ENCODE measurements at places on chromosomes 3 and 15.

DNA sequence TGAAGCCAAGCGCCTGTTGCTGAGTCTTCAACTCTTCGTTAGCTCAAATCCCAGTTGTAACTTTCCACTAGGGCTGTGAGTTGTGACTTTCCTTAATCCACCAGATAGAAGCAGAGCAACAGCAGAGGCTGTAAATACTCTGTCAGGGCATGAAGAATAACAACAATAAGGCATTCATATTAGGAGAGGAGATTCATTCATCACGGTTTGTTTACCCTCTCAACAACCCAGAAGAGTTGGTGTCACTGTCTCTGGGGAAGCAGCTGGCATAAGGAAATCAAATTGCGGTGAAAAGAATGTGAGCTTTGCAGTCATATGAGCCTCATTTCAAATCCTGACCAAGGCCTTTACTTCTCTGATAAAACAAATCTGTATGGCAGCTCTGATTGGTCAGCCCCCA is 184.8 kb downstream of the SHQ1 start:
- no peak for DNase-seq

DNA sequence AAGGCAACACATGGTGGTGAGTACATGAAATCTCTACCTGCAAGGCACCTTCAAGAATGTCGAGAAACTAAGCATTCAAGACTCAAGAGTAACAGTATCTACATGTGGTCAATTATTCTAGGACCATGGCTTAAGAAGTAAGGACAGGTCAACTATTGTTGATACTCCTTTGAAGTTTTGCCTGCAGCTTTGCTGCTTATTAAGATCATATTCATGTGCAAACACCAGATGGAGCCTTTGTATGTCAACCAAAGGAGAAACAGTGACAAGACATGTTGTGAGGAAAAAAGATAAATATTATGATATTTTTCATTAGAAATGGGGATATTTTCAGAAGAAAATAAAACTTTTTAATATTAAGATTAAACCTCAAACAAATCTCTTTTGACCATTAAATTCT is 52.3 kb upstream of the FGF7 start:
- peak; percentile 22 for DNase-seq

- no peak for DNase-seq
Measured at GRCh38 chr3:126142652-126143051, 37.7 kb downstream of the ALDH1L1 start.

DNA sequence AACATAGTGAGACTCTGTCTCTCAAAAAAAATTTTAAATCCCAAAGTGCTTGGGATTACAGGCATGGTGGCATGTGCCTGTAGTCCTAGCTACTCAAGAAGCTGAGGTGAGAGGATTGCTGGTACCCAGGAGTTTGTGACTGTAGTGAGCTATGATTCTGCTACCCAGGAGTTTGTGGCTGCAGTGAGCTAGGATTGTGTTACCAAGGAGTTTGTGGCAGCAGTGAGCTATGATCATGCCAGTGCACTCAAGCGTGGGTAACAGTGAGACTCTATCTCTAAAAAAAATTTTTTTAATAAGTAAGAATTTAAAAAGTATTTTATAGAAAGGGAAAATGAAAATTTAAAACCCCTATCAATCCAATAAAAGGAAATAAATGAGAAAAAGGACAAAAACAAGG is 69.5 kb downstream of the FAIM start:
- no peak for DNase-seq

DNA sequence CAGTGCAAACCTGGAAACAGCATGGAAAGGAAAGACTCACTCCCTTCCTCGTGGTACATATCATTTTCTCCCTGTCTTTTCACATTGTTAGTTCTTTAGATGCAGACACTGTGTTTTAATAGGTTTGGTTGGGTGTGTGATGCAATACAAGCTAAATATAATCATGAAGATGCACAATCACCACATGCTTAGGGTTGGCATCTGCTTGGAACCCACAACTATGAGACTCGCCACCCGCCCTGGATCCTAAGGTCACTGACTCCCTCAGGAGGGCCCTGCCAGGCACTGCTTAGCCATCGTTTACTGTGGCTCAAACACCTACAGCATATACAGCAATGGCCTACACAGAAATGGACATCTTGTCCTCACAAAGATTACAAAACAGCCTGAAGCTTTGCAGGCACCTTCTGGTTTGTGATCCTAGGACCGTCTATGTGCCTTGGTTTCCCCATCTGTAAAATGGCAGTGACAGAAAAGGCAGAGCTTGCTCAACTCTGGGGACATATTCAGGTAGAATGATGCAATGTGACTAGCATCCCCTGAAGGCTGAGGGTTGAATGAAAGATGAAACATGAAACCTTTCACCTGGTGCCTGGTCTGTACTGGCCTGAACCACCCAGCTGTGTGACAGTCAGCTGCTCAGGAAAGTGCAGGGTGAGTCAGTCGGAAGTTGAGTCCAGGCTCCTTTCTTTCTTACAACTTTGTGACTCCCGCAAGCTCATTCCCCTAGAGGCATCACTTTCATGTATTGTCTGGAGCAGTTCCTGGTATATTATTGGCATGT is 123.6 kb upstream of the PFN2 start:
- DNase-seq, result no peak

DNA sequence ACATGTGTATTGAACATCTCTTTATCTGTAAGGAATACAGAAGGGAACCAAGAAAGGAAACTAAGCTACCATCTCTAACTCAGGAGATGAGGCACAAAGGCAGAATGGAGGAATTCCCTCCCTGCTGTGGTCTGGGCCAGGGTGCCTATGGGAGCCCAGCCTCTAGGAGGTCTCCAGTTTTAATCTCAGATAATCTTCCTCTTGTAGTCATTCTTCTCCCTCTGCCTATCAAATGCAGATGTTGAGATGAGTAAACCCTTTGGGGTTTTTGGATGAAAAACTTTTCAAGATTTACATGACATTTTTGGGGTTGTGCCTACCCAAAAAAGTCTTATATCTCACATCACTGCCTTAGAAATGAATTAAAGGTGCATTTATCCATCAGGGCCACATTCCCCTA is 23.3 kb downstream of the SCG5 start:
- DNase-seq, result no peak

DNA sequence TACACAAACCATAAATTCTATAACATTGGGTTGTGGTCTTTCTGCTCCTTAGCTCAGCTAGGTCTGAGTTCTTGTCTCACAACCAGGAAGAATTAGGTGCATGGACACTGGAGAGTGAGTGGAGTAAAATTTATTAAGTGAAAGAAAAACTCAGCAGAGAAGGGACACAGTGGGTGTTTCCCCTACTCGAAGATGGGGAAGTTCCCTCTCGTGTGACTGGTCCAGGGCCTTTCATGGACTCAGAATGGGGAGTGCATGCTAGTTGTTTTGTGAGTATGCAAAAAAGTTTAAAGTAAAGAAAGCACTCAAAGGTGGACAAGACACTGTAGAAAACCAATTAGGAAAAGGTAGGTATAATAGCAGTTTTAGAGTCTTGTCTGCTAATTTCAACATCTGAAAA is 215.5 kb upstream of the RORA start:
- no peak for DNase-seq

GRCh38 chr3:70464465-70464864 is 152.0 kb upstream of the MDFIC2 start:
- no peak for DNase-seq

DNA sequence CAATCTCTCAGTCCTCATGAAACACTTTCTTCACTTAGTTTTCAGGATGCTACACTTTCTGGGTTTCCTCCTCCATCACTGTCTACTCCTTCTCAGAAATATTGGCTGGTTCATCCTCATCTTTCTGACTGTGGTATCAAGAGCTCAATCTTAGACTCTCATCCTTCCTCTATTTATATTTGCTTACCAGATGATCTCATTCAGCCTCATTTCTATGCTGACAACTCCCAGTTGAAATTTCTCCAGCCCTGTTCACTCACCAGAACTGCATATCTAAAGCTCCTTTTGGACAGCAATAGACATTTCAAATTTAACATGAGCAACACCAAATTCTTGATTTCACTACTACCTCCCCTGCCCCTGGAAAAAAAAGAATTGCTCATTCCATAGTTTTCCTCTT is 48.0 kb upstream of the FBN1 start:
- DNase-seq, result no peak

DNA sequence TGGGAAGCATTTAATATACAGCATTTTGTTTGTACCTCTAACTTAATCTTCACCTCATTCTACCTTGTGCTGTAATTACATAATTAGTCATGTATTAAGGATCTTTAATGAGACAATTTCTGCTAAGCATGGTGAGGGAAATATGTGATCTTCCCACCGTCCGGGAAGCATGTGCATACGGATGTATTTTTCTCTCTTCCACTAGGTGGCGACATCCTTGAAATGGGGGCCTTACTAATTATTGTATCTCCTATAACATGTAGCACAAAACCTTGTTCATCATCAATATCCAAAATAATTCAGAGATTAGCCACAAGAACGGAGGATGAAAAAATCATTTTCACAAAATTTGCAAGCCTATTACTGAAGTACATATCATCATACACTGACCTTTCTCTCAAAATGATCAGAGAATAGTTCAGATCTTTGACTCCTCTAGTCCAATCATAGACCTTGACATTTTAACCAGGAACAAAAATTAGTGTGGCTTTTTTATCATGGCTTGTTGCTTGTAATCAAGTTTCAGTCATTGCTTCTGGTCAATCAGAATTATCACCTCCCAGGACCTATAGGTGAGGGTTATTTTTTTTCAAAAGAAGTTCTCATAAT is 148.9 kb upstream of the GBE1 start:
- DNase-seq, result peak; percentile 1

GRCh38 chr3:116139641-116140040 is 305.6 kb downstream of the LSAMP start:
- DNase-seq, result no peak

DNA sequence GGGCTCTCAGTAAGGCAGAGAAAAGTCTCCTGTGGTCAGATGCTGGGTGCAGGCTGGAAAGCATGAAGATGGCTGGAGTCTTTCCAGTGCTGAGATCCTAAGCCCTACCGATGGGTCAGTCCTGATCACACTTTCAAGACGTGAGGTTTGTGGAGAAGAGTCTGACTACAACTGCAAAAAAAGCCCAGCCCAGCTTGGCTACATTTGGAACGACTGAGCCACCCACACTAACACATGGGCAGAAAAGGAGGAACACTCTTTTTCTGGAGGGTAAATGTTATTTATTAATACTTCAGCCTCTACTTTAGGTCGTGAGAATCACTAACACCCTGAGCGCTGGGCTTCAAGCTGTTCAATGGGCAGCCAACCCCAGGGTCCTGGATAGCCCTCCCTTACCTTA is 22.0 kb upstream of the C3orf22 start:
- DNase-seq, result no peak

DNA sequence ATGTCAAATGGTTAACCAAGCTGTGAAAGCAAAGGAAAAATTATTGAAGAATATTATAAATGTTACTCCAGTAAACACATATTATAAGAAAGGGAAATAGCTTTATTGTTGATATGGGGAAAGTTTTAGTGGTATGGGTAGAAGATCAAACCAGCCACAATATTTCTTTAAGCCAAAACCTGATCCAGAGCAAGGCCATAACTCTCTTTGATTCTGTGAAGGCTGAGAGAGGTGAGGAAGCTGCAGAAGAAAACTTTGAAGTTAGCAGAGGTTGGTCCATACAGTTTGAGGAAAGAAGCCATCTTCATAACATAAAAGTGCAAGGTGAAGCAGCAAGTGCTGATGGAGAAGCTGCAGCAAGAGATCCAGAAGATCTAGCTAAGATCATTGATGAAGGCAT is 54.8 kb downstream of the LYZL4 start:
- DNase-seq, result no peak

GRCh38 chr15:101203029-101203573 is 48.7 kb downstream of the CHSY1 start:
- no peak for DNase-seq

- DNase-seq, result no peak
Measured at GRCh38 chr15:96328181-96328876, 2.2 kb upstream of the NR2F2 start.

- no peak for DNase-seq
Measured at GRCh38 chr15:47588958-47589357, 128.3 kb upstream of the SEMA6D start.

GRCh38 chr15:67006083-67007065 is 59.0 kb upstream of the SMAD3 start:
- DNase-seq, result no peak

DNA sequence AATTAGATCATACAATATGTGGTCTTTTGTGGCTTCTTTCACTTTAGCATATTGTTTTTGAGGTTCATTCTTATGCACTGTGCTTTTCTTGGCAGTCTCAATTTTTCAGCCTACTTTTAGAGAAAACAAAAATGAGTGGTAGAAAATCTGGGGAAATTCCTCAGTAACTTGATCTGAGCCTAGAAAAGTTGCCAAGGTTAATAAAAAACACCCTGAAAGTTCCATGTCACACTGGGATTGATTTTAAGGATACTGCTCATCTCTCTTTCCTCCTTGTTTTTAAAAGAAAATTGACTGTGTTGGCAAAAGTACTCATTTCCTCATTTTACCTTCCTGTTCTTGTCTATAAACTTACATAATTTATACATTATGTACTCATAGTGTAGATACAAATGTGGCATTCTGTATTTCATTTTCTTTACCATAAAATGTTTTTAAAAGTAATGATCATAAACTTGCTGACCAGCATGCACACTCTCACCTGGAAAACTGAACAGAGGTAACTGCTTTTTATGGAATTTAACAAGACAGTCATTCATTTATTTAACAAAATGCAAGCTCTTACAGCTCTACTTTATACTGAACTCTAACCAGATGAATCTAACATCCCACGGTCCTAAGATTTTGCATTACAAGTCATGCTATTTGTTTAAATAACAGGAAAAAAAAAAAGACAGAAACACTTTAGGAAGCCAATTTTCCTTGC is 28.6 kb upstream of the SH3BP5 start:
- DNase-seq, result no peak

Data from Panc1 (cell line).